RPMI7951 (cell line): ENCODE measurements at places on chromosomes 6 and 20.

GRCh38 chr6:27894839-27895762, 17.1 kb downstream of the OR2B2 start:
- peak; percentile 86 for DNase-seq

- DNase-seq: no peak
Measured at GRCh38 chr20:23254505-23254904, 96.1 kb upstream of the NXT1 start.

- no peak for DNase-seq
Measured at GRCh38 chr6:75874224-75874623, 125.2 kb downstream of the MYO6 start.

- DNase-seq: peak; percentile 94
Measured at GRCh38 chr20:47379433-47380150, 23.1 kb upstream of the ZMYND8 start.

GRCh38 chr20:20712004-20712473, 405 bp downstream of the RALGAPA2 start:
- DNase-seq: no peak
